ENCODE measurements at places on chromosomes 12 and 14. TPM values are rescaled to one million over a fixed set of nuclear protein-coding genes. Genes with fewer than 3 reads are reported as not detected.

DNA sequence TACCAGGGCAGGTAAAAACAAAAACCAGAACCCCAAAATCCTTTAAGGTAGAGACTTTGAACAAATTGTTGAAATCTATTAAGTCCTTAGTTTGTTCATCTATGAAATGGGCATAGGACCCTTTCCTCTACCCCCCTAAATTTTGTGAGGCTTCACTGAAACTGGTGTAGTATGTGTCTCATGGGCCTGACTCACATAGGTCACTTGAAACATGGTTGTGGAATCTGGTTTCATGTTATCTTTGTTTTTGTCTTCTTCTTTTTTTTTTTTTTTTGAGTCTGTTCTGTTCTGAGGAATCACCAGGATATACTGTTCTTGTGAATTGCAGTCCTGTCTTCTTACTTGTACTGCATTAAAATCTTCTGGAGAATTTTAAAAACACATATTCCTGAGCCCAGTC is 202.2 kb downstream of the KTN1 start:
- no peak for DNase-seq

GRCh38 chr12:72612171-72612570 is 340.0 kb downstream of the TRHDE start:
- no peak for DNase-seq

DNA sequence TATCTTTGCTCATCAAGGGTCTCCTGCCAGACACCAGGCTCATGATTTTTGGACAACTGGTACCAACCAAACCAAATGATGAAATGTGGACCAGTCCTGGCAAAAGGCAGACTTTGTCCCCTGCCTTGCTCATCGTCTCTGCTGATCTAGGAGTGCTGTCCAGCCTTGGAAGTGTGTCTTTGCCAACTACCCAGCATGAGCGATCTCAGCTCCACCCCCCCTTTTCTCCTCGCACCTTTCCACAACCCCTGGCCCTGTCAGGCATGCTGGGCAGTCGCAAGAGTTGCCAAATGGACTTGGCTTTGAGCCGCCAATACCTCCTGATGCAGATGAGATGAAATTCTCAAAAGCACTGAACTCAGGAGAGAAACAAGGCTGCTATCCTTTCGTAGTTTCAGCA is 174.3 kb downstream of the KCNA5 start:
- DNase-seq, result no peak

GRCh38 chr12:131455581-131456110 is 255.2 kb upstream of the SFSWAP start:
- DNase-seq, result no peak

GRCh38 chr12:109736552-109737108 is 23.0 kb downstream of the FAM222A start:
- DNase-seq, result no peak

DNA sequence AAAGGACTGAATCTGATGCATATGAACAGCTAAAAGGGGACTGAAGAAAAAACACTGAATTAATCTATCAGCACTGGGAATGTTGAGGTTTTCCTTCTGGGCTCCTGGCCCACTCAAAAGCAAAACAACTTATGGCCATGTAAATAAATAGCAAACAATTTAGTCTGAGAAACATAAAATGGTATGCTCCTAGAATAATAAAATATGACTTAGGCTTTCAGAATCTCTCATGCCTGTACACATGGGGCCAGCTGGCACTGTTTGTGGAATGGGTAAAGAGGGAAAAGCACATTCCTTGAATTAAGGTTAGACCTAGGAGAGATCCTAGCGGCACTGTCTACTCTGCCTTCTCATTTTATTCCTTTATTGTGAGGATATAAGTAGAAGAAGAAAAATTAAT is 6.2 kb downstream of the KLHDC2 start:
- DNase-seq, result no peak

- no peak for DNase-seq
Measured at GRCh38 chr14:58637040-58637390, 747 bp upstream of the DACT1 start.

DNA sequence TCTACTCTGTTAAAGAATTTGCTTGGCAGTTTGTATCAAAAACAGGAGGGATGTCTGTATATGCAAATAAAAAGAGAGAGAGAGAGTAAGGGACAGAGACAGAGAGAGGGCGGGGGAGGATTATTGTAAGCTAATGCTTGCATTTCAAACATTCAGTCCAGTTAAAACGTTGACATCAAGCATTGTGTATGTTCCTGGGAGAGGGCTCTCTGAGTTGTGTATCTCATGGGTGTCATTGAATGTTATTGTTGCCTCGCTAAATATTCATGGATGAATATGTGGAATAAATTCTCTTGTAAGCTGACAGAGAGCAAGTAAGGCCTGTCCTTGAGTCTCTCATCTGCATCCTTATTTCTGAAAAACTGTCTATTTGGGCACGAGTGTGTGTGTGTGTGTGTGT is 78.8 kb upstream of the VRK1 start:
- no peak for DNase-seq

DNA sequence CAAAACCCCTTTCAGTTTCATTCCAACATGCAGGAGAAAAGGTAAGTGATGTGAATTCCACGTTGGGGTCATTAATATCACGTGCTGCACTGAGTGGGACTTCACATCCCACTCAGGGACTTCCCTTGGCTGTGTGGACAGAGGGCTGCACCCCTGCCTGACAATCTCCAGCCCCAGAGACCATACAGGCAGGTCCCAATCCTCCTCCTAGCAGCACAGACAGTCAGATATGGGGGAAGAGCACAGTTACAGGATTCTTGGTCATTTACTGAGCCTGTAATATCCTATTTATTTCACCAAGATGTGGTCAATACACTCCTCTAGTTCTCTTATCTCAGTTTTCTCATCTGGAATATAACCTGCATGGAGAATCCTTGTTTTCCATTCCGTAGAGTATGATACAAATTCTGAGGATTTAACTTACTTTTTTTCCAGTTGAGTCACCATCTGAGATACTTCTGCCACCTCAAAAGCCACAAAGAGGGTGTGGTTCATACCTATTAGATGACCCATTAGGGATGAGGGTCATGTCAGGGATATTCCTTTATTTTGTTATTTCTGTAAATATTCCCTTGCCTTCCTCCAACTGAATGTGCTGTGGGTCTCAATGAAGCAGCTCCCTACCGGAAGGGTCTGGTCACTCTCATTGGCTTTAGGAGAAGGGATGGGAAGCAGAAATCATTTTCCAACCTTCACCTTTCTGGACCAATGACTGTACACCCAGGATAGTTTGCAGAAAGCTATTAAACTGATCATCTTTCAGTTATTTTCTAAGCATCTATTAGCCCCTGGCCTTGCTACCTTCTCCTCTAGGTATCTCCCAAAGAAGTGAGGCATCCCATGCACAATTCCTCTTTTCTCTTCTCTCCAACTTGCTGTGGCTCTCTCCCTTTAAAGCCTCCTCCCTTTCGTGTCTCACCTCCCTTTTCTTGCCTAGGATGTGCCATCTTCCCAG is 43.0 kb upstream of the NTF3 start:
- no peak for DNase-seq

- no peak for DNase-seq
Measured at GRCh38 chr14:22489957-22490950, 98.8 kb downstream of the DAD1 start.

DNA sequence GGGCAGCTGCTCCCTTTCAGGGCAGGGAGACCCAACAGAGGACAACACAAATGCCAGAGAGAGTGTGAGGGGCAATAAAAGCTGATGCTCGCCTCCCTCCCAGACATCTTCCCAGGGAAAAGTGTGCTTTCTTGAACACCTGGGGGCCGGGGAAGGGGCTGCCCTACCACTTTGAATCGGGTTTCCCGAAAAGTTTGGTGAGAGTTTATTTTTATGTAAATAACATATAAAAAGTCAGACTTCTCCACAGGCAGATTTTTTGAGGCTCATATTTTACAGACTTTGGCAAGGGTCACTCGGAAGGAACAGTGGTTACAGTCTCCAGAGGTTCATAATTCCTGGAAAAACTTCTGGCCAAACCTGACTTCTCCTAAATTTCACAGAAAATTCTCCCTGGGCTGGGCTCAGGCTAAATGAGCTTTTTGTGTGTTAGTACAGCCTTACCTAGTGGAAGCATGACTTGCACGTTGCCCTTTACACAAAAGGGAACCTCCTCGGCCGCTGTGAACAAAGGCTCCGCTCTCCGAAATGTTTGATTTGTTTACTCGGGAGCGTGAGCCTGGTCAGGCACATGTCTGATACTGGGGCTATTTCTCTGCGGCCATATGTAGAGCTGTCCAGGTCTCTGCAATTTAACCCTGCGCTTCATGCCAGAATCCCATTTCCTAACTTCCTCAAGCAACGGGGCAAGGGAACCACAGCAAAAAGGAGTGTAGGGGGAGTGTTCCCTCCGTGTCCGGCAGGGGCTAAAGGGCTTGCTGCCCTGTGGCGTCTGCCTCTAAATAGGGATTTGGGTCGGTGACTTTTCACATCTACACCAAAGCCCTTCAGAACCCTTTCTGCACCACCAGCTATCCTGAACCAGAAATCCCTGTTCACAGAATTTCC is 3.4 kb downstream of the RTL1 start:
- no peak for DNase-seq

DNA sequence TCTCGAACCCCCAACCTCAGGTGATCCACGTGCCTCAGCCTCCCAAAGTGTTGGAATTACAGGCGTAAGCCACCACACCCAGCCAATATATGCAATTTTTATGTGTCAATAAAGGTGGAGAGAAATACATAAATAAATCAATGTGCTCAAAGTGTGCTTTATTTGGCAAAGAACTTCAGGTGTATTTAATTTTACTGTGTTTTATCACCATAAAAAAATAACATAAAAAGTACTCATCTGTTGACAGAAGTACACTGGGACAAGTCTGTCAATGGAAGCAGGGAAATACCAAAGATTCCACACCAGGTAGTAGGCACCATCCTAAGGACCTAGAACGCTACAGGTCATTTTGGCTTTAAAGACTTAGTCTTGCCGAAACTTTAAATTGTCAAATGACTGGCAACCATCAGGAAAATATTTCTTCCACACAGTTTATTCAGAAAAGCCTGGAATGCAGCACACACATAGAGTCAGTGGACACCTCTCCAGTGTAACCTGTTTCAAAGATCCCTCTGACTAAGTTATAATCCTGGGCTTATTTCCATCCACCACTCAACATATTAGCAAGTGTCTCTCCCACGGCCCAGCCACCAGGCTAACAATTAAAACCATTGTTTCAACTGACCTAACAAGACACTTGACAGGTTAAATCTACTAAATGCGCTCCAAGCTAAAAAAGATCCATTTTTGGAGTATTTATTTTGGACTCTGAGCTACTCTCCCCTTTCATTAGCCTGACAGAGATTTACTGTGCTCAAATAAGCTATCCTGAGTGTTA is 4.2 kb downstream of the ERO1A start:
- DNase-seq, result no peak

DNA sequence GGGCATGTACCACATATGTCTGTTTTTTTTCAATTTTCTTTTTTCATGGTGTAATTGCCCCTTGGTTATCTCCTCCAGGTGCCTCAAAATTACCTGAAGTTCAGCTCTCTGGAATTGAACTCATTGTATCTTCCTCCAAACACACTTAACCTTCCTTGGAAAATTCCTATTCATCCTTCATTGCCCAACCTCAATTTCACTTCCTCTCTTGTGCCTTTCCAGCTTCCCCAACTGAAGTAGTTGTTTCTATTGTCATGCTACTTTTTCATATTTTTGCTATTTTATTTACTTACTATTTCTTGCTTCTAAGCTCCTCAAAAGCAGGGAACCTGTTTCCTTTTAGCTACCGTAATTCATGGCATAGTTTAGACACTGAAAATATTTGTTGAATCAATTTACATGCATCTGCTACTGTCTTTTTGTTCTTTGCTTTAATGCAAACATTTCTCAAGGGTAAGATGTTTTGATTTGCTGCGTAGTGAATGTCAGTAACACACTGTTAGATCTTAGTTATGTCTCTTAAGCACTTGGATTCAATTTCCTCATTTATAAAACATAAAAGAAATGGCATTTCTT is 37.0 kb upstream of the STXBP6 start:
- DNase-seq, result peak; percentile 12

DNA sequence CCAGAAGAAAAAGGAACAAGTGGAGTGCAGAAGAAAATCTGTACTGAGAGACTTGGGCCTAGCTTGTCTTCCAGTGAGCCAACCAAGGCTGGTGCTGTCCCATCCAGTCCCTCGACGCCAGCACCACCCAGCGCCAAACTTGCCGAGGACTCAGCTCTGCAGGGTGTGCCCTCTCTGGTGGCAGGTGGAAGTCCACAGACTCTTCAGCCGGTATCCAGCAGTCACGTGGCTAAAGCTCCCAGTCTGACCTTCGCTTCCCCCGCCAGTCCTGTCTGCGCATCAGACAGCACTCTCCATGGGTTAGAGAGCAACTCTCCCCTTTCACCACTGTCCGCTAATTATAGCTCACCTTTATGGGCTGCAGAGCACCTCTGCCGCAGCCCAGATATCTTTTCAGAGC is 15.6 kb downstream of the CIPC start:
- DNase-seq, result no peak

GRCh38 chr14:56049536-56049935 is 68.7 kb upstream of the PELI2 start:
- DNase-seq, result no peak

The FSCB gene
- not detected for polyA plus RNA-seq

The MMP17 gene
- 2.8 TPM for polyA plus RNA-seq

The FZD10 gene
- not detected for polyA plus RNA-seq

The GABARAPL1 gene
- 291 TPM for polyA plus RNA-seq

The ZFHX2 gene
- polyA plus RNA-seq, result 0.01 TPM

The E2F7 gene
- not detected for polyA plus RNA-seq

The TSPAN19 gene
- polyA plus RNA-seq, result not detected

The ANKRD9 gene
- 0.83 TPM for polyA plus RNA-seq

The PRPF39 gene
- 3.3 TPM for polyA plus RNA-seq
